ENCODE measurements at places on chromosomes 3 and 15. TPM values are rescaled to one million over a fixed set of nuclear protein-coding genes. Genes with fewer than 3 reads are reported as not detected.

GRCh38 chr15:48190932-48191573 is 412 bp upstream of the CTXN2 start:
- DNase-seq: peak; percentile 3

DNA sequence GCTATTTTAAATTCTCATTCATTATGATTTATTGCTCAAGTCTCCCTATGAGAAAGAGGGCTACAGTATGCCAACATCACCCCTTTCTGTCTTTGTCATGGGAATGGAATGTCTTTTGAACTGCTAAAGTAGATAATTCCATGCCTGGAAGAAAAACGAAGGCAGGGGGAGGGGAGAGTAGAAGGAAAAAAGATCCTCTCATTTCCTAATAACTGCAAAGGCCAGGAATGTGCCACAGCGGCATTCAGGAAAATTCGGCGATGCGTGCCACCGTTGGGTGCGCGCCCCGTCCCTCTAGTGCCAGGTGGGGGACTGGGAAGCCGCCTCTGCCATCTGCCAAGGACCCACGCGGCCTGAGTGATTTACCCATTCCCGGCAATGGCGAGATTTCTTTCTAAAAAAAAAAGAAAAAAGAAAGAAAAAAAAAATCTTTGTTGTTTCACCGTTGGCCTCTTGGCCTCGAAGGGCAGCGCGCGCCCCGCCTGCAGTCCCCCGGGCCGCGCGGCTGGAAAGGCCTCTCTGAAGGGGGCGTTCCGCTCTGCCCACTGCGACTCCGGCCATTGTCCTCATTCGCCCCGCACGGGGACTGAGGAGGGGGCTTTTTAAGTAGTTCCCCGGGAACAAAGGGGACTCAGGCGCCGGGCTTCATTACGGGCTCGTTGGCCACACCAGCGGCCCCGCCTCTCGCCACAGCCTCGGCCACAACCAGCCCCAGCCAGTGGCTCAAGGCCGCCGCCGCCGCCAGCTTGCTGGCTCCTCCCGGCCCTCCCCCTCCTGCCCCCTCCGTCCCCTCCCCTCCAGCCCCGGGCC is 54.5 kb downstream of the CPN2 start:
- DNase-seq: no peak

- DNase-seq: no peak
Observed at GRCh38 chr15:39330061-39330460, 250.8 kb upstream of the THBS1 start.

DNA sequence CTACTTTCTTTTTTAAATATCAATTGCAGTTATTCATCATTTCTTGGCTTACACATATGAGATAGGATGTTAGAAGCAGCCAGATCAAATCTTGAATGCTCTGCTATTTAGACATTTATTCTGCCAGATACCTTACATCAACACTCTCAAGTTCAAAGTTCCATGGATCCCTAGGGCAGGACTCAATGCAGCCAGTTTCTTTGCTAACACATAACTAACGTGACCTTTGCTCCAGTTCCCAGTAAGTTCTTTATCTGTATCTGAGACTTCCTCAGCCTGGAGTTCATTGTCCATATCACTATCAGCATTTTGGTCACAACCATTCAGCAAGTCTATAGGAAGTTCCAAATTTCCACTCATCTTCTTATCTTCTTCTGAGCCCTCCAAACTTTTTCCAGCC is 939.9 kb downstream of the VGLL3 start:
- no peak for DNase-seq

The SPTBN5 gene
- total RNA-seq: 2.3 TPM

The PLA2G4F gene
- not detected for total RNA-seq

DNA sequence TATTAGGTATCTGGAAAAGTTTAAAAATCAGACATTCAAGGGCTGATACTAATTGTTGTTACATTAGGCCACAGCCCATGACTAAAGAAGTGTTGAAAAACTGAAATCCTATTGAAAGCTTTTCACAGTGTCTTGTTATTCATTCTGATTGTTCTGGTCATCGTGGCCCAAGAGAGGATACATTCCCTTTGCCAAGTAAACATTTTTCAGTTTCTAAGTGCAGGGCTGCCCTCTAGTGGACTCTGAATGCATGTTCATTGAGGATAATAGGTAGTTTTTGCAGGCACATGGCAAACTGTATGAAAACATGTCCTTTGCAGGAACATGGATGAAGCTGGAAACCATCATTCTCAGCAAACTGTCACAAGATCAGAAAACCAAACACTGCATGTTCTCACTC is 181.1 kb downstream of the MYRIP start:
- DNase-seq: peak; percentile 9

The MYL3 gene
- not detected for total RNA-seq

GRCh38 chr3:129611812-129612533 is 5.5 kb upstream of the PLXND1 start:
- DNase-seq: no peak

- DNase-seq: no peak
Observed at GRCh38 chr3:66047311-66048050, 8.8 kb upstream of the MAGI1 start.

- DNase-seq: no peak
Observed at GRCh38 chr15:48557335-48557734, 88.2 kb downstream of the FBN1 start.

DNA sequence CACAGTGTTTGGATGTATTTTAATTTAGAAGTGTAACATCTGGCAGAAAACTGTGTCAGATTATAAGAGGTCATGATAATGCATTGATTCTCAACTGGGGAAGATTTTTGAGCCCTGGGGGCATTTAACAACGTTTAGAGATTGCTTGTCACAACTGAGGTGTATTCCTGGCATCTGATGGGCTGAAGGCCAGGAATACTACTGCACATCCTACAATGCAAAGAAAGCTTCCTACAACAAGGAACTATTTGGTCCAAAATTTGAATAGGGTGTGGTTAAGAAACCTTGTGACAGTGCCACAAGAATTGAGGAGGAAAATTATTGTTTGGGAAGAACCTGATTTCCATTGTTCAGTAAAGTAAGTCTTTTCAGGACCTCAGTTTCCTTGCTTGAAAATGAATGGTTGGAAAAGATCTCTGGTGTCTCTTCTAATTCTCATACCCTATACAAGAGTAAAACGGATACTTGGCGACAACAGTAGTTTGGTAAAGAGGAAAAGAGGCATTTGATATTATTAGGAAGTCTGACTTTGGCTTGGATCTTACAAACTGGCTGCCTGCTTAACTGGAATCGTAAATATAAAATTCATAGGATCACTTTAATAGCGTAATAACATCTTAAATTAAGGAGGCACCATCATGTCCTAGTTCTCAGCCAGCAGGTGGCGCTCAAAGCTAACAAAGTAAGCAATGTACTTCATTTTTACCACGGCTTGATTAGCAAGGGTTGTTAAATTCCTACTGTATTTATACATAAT is 4.3 kb downstream of the DAZL start:
- peak; percentile 83 for DNase-seq

GRCh38 chr15:86595741-86596140 is 516.1 kb downstream of the AGBL1 start:
- DNase-seq: no peak

The NR2F2 gene
- total RNA-seq: not detected

GRCh38 chr15:26639966-26640365 is 132.9 kb downstream of the GABRB3 start:
- DNase-seq: no peak

- no peak for DNase-seq
Observed at GRCh38 chr15:65920825-65921309, 51.6 kb downstream of the RAB11A start.

The SI gene
- not detected for total RNA-seq

DNA sequence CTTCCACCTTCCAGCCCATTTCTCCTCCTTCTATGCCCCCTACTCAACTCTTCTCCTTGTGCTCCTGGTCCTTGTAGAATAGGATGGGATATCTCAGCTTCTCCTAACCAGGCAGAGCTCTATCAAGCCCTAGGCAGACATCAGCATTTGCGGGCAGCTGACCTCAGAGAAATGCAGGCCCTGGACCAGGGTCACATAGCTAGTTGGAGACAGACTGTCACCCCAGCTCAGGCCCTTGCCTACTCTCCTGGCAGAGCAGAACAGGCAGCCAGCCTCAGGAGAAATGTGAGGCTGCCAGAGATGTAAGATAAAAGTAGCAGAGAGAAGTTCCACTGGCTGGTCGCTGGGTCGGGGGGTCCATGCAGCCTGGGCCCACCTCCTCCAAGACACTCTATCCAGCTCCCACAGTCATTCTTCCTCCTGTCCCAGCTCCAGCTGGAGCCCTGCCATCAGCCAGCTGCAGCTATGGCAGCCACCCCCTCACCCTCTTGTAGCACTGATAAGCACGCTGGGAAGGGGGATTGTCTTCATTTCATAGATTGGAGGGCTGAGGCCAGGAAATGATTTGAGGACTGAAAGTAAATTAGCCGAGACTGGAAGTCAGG is 4.0 kb downstream of the CYP8B1 start:
- DNase-seq: no peak

Measured in CD4-positive, alpha-beta T cell (primary cell).